Hematopoietic multipotent progenitor cell (in vitro differentiated cells): ENCODE measurements at places on chromosomes 4 and X.

GRCh38 chrX:17737986-17738713 is 857 bp downstream of the SCML1 start:
- peak; percentile 9 for DNase-seq

GRCh38 chr4:183987987-183988392 is 82.9 kb downstream of the STOX2 start:
- DNase-seq = peak; percentile 46

DNA sequence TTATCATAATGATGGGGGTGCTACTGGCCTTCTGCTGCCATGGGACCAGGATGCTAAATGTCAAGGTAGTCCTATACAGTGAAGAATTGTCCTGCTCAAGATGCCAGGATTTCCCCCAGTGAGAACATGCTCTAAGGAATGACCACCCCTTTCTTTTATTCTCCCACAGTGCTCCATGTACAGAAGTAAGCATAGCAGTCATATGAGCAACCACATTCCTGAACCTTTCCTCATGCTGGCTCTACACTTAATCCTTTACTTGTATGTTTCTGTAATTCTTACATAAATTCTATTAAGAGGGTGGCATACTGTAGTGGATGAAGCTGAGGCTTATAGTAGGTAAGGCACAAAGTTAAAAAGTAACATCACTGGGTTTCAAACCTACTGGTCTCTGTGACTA is 20.2 kb downstream of the CYP2U1 start:
- DNase-seq = no peak

GRCh38 chr4:142940425-142941330 is 94.6 kb upstream of the INPP4B start:
- DNase-seq = no peak

DNA sequence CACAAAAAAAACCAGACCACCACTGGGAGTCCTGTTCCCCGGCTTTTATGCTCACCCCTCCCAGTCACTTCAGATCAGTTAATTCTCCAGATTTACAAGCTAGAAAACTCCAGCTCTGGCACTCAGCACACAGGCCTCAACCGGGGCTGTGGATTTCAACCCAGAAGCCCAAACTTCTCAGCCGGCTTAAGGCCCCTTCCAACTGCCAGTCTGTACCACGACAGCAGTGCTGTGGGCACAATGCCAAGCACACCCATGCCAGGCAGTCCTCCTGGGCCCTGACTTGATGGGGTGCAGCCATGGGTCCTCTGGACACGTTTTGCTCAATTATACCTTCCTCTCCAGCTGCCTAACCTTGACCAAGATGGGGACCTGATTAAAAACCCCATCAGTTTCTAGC is 12.2 kb downstream of the SOD3 start:
- no peak for DNase-seq

- DNase-seq = no peak
Measured at GRCh38 chrX:78643096-78643495, 16.0 kb downstream of the RTL3 start.

GRCh38 chr4:44756559-44756958 is 30.2 kb upstream of the GNPDA2 start:
- no peak for DNase-seq

DNA sequence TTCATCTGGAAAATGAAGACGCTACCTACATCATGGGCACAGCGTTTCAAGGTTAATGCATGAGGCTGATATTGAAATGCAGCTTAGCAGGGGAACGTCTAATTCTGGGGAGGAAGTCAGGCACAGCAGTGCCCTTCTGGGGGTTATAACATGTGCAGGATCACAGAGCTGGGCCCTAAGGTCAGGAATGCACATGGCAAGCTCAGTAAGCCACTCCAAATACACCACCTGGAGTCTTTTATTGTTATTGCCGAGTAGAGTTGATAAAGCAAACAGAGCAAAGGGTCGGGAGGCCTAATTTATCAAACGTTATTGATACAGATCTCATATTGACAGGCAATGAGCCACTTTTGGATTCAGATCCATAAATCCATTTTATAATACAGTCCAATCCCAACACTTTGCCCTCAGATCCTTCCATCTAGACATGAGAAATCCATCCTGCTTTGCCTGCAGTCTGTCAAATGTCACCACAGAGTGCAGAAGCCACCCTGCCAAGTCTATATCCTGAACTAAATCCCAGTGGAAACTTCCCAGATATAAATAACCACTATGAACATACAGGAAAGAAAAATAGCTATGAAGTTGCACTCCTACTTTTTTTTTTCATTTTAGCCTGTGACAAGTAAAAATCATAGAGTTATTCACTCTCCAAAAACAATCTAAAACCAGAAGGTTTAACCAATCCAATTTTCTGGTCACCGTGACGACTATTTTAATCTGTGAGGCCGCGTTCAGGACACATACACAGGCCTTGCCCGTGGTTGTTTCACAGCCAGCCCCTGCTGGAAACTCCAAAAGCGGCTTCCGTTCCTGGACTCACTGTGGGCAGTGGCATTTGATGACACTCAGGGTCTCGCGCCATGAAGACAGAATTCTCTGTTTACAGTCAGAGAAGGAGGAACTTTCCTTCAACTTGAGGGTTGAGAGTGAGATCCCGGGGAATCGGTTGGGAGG is 335.4 kb downstream of the DHX15 start:
- no peak for DNase-seq

DNA sequence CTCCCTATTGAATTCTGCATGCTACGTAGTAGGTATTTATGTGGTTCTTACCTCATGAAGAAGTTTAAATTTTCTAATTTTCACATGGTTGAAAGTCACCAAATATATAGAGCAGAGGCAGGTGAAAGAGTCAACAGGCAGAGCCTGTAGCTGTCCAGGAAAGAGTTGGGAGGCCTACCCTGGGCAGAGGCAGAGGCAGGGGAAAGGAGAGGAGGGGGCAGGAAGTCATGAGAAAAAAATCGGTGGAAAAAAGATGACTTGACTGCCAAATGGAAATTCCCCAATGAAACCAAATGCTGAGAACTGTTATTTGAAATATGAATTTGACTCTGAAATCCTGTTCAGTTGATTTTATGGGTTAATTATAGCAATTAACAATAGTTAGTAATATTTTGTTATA is 23.1 kb upstream of the GPR34 start:
- DNase-seq = no peak

DNA sequence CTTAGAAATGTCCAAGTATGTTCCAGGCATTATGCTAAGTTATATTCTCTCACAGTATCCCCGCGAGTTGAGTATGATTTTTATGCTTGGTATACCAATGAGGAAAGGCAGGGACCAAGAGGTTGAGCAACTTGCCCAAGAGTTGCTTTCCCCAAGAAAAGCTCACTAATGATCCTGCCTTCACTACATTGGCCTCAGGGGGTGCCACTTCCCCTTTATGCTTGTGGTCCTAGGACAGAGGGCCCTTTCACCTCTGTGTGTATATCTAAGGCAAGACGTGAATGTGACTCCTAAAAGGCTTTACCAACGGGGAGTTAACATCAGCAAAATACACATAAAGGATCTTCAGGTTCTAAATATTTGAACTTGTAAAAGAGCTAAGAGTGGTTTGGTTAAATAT is 164.4 kb upstream of the CPEB2 start:
- DNase-seq = peak; percentile 25

- DNase-seq = no peak
Measured at GRCh38 chr4:128908735-128909134, 99.2 kb downstream of the JADE1 start.

- no peak for DNase-seq
Measured at GRCh38 chr4:84579403-84579776, 3.5 kb upstream of the CDS1 start.
